ENCODE measurements at places on chromosomes 6 and 20.
A peak's percentile ranks its signal among the peaks of the same experiment; 100 is the strongest.

DNA sequence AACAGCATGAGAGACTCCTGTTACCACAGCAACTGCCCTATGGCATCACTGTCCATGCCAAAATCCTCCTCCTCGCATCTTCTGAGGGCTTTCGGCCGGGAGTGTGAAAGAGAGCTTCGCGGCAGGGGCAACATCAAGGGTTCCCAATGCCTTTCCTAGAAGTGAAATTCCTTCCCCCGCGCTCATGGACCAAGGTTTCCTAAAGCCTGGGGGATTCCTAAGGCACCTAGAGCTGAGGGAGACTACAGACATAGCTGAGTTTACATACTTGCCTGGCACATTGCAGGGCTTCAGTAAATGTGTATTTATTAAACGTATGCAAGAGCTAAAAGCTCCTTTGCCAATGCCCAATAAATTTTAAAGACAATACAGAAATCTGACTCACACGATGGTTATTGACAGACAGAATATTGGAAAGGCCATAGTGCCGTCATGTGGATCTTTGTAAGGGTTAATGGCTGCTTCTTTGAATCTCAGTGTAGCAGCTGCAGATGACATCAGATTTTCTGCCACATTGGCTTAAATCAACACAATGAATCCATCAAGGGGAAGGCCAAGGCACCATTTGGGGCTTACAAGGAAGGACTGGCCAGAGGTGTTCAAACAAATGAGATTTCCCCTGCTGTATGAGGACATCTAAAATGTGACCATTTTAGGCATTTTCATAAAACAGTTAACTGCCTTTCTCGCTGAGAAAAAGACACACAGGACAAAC lies 281.2 kb upstream of the JARID2 start:
- no peak for DNase-seq

- DNase-seq: no peak
Observed at GRCh38 chr20:63116412-63117106, 99.4 kb downstream of the YTHDF1 start.

GRCh38 chr20:41601742-41602141 lies 16.4 kb downstream of the CHD6 start:
- DNase-seq: no peak

GRCh38 chr20:45115829-45116228 lies 855 bp upstream of the WFDC5 start:
- DNase-seq: no peak

DNA sequence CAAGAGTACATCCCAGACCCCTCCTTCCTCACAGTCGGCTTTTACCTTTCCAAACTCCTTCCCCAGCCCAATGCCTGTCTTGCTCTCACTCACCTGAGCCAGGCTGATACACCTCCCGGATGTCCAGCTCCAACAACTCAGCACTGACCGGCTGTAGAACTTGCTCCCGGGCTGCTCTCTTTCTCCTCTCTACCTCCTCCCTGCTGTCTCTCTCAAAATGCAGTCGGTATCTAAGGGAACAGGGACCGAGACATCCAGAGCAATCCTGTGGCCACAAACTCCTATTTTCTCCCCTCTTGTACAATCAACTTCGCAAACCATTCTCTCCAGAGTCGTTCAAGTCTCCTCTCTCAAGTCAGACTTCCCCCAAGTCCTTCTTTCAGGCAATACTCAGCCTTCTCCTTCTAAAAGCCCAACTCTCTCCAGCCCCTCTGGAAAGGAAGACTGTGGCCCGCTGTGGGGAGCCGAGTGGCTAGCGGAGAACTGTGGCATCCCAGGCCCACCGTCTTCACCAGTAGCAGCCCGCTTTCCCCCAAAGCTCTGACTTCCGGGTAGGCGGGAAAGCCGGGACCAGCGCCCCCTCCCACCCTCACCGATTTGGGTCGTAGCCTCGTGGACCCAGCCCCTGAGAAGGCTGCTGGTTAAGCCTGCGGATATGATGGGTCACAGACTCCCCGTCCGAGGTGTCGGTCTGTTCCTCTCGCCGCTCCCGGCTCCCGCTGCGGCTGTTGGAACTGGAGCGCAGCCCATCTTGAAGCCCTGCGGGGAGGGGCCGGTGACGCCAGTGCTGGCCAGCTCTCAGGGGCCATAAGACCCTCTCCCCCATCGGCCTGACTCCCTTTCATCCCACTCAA lies 1.1 kb downstream of the GNL1 start:
- no peak for DNase-seq

GRCh38 chr6:24517659-24518543 lies 23.1 kb downstream of the ALDH5A1 start:
- DNase-seq: no peak

- DNase-seq: no peak
Observed at GRCh38 chr6:118618676-118619377, 32.6 kb downstream of the CEP85L start.

DNA sequence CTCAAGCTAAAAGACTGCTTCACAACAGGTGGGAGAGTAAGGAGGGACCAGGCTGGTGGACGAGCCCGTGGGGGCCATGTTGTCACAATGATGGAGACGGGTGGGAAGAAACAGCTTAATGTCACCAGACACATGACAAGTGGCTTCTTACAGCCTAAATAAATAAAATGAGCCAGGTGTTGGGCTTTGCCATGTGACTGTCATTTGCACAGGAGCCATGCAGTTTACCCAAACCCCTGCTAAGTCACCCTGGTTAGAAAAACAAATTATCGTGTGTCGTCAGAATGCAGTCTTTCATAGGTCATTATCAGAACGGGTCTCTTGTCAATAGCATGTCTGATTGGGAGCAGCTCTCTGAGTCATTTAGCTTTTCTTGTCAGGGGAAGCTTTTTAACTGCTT lies 18.5 kb downstream of the BTBD3 start:
- DNase-seq: no peak

DNA sequence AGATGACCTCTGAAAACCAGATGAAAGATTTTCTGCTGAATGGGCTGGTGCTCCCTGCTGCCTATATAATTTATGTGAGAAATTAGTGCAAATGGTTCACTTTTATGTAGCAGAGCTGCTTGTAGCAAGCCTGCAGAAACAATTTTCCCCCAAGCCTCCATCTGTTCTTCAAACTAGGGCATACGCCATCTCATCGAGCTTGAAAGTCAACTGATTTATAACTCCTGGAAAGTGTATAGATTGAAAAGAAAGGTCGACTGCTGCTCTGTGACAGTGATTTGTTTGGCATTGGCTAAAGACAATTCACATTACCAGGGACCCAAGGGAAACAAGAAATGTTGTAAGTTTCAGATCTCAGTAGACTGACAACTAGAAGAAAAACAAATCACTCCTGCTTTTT lies 93.3 kb downstream of the PACRG start:
- DNase-seq: no peak

- no peak for DNase-seq
Observed at GRCh38 chr20:52978851-52979250, 6.7 kb downstream of the TSHZ2 start.

- no peak for DNase-seq
Observed at GRCh38 chr6:119319694-119320093, 29.9 kb downstream of the MAN1A1 start.

DNA sequence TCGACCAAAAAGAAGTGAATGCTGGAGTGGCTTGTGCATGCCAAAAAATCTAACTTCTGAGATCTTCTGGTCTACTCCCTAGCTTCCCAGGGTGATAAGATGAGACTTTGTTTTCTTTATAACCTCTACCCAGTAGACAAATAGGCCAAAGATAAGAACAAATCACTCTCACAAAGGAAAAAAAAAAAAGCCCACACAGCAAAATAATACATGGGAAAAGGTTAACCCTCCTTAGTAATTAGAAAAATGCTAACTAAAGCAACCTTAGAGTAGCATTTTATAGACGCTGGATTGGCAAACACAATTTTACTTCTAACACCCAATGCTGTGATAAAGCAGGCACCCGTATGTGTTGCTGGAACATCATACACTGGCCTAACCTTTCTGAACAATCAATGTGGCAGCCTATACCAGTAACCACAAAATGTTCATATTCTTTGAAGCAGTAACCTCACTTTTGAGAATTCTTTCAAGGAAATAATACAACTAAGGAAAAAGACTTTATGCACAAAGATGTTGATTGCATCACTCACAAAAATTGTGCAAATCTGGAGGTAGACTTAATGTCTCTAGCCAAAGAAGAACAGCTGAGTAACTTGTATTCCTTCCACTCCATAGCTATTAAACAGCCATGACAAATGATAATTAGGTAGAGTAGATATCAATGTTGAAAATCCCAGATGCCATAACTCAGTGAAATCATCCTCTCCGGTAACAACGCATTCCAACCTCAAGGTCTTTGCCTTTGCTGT lies 116.3 kb upstream of the QKI start:
- DNase-seq: no peak

GRCh38 chr6:81834141-81834681 lies 81.7 kb upstream of the TENT5A start:
- DNase-seq: peak; percentile 34

- peak; percentile 62 for DNase-seq
Observed at GRCh38 chr20:47358039-47358671, 1.7 kb upstream of the ZMYND8 start.

DNA sequence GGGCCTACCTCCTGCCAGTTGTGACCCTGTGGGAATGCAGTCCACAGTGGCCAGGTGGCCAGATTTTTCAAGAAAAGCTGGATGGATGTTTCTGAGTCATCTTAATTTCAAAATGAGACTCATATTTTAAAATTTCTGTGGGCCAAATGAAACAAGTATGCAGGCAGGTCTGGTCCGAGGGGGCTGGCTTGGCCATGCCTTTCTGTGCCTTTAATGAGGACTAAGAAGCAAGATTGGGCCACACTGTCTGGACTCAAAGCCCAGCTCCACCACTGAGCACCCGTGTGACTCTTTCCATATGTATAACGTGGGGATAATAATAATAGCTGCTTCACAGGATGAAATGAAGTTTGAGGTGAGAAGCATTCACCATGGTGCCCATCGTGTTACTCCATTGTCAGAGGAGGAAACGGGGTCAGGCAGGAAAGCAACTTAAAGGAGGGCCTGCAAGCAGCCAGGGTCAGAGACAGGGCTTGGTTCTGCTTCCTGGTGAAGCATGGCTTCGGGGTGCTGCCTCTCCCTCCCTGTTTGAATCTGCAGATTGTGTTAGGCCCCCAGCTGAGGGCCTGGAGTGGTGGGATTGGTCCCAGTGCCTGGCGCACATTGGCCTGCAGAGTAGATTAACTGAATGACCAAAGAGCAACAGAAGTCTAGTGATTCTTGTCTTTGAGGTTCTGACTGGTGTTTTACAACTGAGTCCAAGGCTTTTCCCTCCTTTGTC lies 3.8 kb downstream of the SOX12 start:
- DNase-seq: no peak

- no peak for DNase-seq
Observed at GRCh38 chr20:53760025-53760441, 166.4 kb upstream of the ZNF217 start.

DNA sequence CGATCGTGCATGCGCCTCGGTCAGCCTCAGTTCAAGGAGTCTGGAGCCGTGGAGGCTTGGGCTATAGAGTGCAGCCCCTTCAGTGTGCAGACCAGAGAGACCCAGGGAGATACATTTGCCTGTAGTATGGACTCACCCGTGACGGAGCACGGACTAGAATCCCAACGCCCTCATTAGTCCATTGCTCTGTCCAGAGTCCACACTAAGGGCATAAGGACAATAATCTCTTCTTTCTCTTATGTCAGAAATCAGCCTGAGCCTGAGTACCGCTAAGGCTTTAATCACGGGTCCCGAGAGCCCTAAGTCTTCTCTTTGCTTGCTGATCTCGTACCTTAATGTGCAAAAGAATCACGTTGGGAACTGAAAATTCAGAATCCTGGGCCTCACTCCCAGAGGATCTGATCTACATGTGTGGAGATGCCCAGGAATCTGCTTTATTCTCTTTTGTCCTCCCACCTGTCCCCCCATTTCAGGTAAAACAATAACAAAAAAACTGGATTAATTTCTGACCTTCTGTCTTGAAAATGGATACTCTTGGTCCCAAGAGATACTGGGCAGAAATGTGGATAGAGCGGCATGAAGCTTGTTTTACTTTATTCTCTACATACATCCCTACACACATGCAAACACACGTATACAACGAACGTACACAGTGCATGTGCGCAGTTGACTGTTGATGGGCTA lies 671 bp downstream of the BPHL start:
- no peak for DNase-seq

DNA sequence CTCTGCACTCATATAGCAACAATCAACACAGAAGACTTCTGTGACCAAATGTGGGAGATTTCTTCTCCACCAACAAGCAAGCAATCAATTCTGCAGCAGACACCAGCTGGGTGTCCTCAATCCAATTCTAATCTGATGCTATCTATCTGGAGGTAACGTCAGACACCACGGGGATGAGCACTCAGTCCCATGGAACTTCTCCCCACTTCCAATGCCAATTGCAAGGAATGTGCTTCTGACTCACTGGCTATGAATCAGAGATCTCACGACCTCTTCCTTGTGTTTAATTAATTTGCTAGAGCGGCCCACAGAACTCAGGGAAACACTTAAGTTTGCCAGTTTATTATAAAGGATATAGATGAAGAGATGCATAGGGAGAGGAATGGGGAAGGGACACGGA lies 103.5 kb upstream of the SIRPG start:
- DNase-seq: peak; percentile 43

DNA sequence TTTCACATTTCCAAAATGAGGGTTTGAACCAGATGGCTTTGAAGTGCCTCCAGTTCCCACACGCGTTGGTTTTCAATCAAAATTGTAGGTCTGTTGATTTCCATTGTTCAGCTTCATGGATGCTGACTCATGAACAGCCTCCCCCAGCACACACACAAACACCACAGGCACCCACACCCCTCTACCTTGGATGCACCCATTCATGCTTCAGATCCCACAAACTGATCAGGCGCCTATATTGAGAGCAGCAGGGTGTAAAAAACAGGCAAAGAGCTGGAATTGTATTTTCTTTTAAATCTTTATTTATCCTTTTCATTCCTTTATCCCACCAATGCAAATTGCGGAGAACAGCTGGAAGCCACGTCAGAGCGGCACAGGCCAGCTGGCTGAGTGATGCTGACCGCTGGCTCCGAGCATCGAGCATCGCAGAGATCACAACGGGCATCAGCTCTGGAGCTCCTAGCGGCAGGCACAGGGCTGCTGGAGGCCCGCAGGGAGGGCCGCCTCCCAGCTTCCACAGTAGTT lies 29.3 kb upstream of the TBC1D7 start:
- peak; percentile 63 for DNase-seq

- no peak for DNase-seq
Observed at GRCh38 chr6:43054206-43054943, 724 bp upstream of the CUL7 start.

- DNase-seq: no peak
Observed at GRCh38 chr6:125231574-125232343, 70.0 kb downstream of the HDDC2 start.

- DNase-seq: no peak
Observed at GRCh38 chr20:48456366-48457192, 371.2 kb downstream of the PREX1 start.

GRCh38 chr6:8245726-8246125 lies 143.4 kb upstream of the EEF1E1 start:
- DNase-seq: no peak

DNA sequence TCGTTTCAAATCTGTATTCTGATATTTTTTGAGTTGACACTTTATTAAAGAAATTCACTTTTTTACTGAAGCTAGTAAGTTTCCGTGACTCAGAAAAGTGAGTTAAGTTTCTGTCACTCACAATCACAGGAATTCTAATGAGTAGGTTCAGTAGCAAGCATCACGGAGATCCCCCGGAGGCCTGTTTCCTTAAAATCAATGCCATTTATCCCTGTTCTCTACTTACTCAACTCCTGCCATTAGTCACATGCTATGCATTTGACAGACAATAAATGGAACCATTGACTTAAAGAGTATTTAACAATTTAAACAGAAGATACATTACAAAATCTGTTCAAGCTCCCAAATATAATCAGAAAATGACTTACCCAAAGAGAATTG lies 9.1 kb downstream of the SLC18B1 start:
- DNase-seq: no peak

- no peak for DNase-seq
Observed at GRCh38 chr6:162922563-162923166, 194.9 kb downstream of the PACRG start.
